ENCODE measurements at places on chromosomes 11 and 22.
A peak's percentile ranks its signal among the peaks of the same experiment; 100 is the strongest.

GRCh38 chr22:39110631-39111561, 13.9 kb downstream of the APOBEC3H start:
- DNase-seq, result no peak

DNA sequence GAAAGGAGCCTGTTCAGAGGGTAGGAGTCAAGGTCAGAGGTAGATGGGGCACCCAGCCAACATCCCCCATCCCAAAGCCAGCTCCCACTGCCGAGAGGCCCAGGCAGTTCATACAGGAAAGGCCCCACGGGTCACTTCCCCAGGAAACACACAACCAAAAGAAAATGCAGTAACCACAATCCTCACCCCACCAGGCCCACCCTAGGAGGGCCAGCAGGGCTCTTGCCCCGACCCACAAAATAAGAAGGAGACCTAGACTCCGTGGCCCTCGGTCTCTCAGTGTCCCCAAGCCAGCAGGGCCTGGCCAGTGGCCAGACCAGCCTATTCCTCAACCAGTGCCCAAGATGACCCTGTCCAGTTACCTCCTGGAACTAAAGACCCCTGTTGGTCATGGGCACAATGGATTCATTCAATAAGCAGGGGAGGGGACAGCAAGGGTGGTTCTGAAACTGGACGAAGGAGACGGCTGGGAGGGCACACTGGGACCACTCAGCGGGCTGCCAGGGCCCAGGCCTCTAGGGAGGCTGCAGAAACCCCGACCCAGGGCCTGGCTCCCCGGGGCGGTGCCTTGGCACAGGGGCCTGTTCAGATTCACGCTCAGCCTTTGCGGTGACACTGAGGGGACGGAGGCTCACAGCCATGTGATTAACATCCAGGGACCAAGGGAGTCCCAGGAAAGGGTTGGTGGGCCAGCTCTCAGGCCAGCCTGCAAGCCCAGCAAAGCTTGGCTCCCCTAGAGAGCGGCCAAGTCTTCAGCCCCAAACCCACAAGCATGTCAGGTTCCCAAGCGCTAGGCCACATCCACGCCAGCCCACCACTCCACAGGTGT, 5.5 kb downstream of the RAB3IL1 start:
- DNase-seq, result no peak

DNA sequence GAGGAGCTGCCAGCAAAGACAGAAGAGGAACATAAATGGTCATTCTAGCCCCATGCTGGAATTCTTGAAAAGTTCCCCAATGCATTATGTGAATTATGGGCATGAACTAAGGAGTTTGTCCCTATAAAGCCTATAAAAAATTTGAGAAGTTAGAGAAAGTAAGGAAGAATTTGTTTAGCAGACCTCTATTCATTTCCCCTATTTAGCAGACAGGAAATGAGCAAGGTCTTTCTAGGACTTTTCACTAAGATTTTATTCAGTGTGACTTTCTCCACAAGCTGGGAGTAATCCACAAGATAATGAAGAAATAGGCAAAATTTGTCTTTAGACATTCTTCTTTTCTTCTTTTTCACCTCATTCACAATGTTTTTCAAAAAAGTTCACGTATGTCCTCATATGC, 20.0 kb downstream of the PRRG4 start:
- DNase-seq, result no peak

DNA sequence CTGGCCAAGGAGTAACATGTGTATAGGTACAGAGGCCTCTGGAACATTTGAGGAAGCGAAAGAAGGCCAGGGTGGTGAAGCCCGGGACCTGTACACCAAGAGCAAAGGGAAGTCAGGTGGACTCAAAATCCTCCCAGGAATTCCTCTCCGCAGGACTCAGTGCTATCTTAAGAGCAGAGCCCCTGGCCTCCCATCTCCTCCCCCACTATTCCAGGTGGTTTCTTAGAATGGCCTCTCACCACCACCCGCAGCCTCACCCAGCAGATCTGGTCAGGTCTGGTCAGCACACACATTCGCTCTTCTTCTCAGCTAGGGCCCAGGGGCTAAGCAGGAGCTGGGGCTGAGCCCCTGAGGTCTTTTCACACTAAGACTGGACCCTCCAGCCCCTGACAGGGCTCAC, 59.1 kb downstream of the SCGB1A1 start:
- no peak for DNase-seq

DNA sequence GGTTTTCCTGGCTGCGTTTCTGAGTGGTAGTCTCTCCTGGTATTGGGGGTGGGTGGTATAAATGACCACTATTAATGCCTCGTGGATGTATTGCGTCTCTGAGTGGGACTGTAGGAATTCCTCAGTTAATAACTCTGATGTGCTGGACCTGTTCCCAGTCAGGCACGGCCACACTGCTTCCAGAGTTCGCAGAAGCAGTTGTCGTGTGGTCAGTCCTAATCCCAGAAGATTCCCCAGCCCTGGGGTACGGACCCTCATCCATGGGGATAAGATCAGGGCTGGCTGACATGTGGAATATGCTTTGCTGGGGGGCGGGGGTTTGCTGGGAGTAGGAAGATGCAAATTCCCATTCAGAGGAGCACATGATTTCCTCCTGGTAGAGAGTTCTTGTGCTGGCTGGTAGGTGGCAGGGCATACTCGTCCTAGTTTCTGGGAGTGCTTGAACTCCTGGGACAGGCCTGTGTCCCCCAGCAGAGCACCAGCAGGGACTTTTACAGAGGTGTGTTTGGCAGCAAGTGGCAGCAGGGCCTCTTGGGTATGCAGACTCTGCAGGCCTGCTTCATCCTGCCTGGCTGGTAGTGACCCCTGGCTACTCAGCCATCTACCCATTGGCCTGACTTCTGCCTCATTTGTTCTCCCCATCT, 157.4 kb downstream of the NAV2 start:
- DNase-seq, result no peak

DNA sequence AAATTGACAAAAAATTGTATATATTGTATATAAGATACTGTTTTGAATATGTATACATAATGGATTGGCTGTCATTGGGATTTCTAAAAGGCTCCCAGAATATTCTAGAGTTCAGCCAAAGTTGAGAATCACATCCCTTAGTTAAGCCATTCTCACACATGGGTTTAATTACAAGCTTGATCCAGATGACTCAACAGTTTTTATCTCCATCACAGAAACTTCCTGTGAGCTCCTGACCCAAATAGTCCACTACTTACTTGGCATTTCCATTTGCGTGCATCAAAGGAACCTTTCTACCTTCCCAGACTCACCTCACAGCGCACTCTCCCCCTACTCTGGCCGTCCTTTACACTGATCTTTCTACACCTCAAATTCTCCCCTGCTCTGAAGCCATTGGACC, 184.8 kb upstream of the ARHGAP20 start:
- DNase-seq, result peak; percentile 60

GRCh38 chr11:34232807-34233206, 125.0 kb downstream of the ABTB2 start:
- no peak for DNase-seq

GRCh38 chr11:62169448-62169847, 20.6 kb upstream of the SCGB1D1 start:
- DNase-seq, result no peak

GRCh38 chr11:9057007-9057406, 34.4 kb downstream of the SCUBE2 start:
- peak; percentile 49 for DNase-seq

DNA sequence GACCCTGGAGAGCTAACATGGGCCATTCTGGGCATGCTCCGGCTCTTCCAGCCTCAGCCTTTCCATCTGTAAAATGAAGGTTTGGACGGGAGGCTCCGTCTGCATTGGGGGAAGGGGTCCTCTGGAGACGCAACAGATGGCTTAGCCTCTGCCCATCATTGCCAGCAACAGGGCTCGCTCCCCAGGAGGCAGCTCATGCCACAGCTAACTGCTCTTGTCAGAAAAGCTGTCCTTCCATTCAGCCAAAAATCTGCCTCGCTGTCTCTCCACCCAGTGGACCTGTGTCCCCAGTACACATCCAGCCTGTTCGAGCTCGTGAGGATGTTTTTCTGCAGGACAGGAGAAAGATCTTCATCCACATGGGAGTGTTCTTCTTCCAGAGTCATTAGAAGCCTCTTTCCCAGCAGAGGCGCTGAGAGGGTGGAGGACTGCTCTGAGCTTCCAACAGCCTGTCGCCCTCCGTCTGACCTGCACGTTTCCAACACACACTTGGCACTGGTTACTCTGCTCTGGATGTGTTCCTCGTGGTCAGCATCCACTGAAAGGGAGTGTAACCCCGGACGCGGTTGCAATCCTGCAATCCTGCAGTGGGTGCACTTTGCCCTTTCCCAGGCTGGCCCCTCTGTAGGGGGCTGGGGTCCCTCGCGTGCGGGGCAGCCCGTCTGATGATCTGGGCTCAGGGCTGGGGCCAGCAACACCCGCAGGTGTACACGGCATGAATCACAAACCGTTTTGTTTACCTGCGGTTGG, 1340.9 kb downstream of the TBC1D22A start:
- DNase-seq, result no peak

GRCh38 chr11:86491027-86491426, 116.3 kb downstream of the CCDC81 start:
- no peak for DNase-seq

GRCh38 chr22:23565915-23566704, 14.0 kb downstream of the IGLL1 start:
- DNase-seq, result peak; percentile 13

DNA sequence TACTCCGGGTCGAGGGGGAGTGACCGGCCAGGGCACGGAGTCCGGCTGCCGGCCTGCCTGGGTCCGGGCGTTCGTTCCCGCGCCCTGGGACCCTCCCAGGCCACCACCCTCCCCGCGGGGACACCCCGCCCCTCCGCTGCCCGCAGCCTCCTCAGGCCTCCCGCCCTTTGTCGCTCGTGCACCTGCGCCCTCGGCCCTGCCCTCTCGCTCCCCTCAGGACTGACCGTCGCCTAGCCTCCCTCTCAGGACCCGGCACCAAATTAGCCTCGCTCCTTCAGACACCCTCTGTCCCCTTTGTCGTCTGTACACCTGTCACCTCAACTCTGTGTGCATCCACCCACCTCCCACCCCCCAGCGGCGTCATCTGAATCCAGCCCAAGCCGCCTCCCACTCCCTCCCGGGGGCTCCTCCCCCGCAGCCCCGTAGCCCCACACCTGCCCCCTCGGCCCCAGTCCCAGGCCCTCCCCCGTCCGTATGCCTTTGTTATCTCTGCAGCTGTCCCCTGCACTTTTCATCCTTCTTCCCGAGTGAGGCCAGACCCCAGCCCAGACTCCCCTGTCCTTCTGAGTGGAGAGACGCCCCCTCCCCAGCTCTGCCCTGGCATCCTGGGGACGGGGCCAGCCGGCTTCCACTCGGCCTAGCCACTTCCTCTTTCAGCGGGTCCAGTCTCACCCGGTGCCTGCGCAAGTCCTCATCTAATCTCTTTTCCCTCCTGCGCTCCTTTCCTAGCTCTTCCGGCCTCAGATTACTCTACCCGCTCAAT, 643 bp downstream of the TIGD3 start:
- DNase-seq, result no peak

DNA sequence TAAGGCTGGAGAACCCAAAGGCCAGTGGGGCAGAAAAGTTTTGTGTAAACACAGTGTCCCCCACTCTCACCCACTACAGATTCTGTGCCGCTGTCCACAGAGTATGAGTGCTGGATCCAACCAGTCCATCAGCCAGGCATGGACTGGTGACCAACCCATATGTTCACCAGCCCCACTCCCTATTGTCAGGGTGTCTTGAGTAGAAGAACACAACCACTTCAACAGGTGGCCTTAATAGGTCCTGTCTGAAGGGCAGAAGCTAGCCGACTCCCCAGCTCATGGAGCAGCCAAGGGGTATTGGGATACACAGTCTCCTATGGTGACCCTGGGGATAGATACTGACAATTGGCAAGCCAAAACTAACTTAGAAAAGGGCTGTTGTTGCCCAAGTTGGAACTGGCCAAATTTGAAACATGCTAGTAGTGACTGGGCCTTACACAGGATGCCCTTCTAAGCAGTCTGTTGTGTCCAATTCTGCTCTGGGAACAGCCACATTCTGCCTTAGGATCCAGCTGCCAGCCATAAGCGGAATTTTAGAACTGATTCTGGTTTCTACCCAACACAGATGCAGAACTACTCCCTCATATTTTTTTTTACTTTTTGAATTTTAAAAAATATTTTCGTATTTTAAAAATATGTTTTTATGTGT, 19.8 kb upstream of the PGM2L1 start:
- DNase-seq, result peak; percentile 28

GRCh38 chr11:69499186-69499917, 17.9 kb downstream of the LINC01488 start:
- no peak for DNase-seq

DNA sequence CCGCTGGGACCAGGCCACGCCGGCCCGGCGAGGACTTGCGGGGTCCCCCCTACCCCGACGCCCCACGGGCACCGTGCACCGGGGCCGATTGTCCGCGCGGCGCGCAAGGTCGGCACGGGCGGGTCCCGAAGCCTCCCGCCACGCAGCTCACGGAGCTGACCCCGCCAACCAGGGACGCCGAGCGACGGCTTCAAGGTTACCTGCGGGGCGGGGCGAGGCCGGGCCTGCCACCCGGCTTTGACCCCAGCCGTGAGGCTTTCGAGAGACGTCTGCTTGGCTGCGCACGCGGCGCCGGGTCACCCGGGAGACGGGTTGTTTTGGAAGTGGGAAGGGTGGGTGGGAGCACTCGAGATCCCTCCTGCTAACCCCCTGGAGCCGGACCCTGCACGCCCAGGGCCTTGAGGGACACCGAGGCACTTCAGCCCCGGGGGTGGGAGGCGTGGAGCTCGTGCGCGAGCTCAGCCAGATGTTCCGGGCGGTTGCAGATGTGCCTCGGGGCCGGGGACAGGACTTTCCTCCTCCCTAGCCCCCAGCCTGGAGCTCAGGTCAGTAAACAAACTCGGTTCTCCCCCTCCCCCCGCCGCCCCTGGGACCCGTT, 3.2 kb upstream of the WNT11 start:
- no peak for DNase-seq

GRCh38 chr11:121298774-121299173, 6.2 kb downstream of the SC5D start:
- no peak for DNase-seq

DNA sequence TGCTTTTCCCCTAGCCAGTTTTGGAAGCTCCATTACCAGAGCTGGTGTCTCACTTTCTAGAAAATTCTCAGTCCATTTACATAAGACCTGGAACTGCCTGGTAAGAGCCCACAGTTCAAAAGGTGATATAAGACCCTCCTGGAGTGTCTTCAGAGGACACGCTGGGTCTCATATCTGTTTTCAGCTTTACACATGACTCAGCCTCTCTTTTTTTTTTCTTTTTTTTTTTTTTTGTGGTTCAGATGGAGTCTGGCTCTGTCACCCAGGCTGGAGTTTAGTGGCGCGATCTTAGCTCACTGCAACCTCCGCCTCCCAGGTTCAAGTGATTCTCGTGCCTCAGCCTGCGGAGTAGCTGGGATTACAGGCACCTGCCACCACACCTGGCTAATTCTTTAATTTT, 30.7 kb downstream of the WEE1 start:
- DNase-seq, result no peak

DNA sequence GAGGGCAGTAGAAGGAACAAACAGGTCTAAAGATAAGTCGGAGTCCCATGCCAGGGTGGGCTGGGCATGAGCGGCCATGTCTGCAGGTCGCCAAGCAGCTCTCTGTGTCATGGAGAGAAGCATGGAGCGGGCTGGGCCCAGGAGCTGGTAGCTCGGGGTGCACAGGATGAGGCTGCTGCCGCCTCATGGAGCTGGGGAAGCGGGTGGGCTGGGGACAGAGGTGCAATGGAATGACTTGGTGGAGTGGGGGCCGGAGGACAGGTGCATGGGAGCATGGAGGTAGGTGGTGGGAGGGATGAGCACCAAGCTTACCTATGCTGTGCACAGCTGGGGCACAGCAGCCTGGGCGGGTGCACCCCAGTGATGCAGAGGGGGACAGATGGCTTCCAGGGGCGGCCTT, 3.6 kb downstream of the NRXN2 start:
- no peak for DNase-seq

GRCh38 chr22:21642584-21643448, 714 bp downstream of the SDF2L1 start:
- peak; percentile 58 for DNase-seq

- no peak for DNase-seq
Measured at GRCh38 chr11:69870766-69871165, 51.5 kb upstream of the FGF3 start.

Data from AG20443 (cell line).